Cardiac muscle cell (in vitro differentiated cells and primary cell): ENCODE measurements at places on chromosomes 2 and 18. TPM values are rescaled to one million over a fixed set of nuclear protein-coding genes. Genes with fewer than 3 reads are reported as not detected.

FBXO15 gene
- 4.6 and 6.7 TPM in 2 replicates for polyA plus RNA-seq

NPPC gene
- 0.39 and 0.91 TPM in 2 replicates for polyA plus RNA-seq

COLEC12 gene
- 69.0 and 78.7 TPM in 2 replicates for polyA plus RNA-seq

HOXD9 gene
- not detected in 2 replicates for polyA plus RNA-seq

FHOD3 gene
- 127 and 129 TPM in 2 replicates for polyA plus RNA-seq

FBXO41 gene
- polyA plus RNA-seq = 1.0 and 1.3 TPM in 2 replicates

SIGLEC15 gene
- 0.62 TPM in 1 of 2 replicates, not detected in the other for polyA plus RNA-seq

EIF2B4 gene
- 93.9 and 94.9 TPM in 2 replicates for polyA plus RNA-seq

RGPD4 gene
- not detected in 2 replicates for polyA plus RNA-seq

DNA sequence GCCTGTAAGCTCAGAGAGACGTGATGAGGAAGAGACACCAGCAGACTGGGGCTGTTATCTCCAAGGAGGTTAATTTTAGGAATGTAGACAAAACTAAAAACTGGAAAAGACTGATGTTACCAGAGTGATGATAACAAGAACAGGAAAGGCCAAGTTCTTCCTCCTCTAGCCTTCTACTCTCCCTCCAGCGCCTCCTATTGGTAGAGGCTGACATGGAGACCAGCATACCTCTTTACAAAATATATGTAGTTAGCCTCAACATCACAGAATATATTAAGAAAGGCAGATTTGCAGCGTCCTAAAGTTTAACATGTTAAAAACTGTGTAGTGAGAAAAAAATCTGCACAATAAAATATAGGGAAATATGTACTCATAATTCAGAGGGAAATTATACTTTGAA is 66.0 kb downstream of the TCF4 start:
- H3K4me3 ChIP-seq = no peak overlapping the region
- no peak for DNase-seq
- H3K36me3 ChIP-seq = no peaks in the 10 kb centered on the region
- H3K4me1 ChIP-seq = peaks cover 3% of the 10 kb centered on the region
- no peak overlapping the region for H3K27ac ChIP-seq

DNA sequence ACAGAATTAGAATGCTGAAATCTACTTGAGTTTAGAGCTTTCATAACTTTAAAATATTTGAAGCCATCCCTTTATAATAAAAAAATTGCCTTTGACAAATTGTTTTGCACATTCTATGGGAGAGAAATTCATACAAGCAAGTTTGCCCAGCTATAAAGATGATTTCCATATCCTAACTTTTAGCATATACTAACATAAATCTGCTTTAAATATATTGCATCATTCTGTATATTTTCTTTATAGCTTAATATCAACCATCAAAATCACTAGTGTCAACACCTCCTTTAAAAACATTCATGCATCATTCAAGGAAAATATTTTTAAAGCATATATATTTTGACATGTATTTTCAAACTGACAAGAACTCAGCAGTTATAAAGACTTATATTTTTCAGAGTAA is 49.9 kb downstream of the WDPCP start:
- H3K27me3 ChIP-seq = no peaks in the 10 kb centered on the region
- no peak for DNase-seq
- H3K27ac ChIP-seq = no peak overlapping the region
- no peaks in the 10 kb centered on the region for H3K4me1 ChIP-seq

- no peaks in the 10 kb centered on the region for H3K36me3 ChIP-seq
- H3K4me3 ChIP-seq = no peak overlapping the region
- no peaks in the 10 kb centered on the region for H3K27me3 ChIP-seq
- peaks cover 17% of the 10 kb centered on the region for H3K4me1 ChIP-seq
Measured at GRCh38 chr2:196330645-196331044, 159.3 kb upstream of the STK17B start.

GRCh38 chr2:68196120-68196716 is 38.5 kb downstream of the PNO1 start:
- H3K27me3 ChIP-seq = no peaks in the 10 kb centered on the region
- no peak overlapping the region for H3K4me3 ChIP-seq
- H3K36me3 ChIP-seq = no peaks in the 10 kb centered on the region

DNA sequence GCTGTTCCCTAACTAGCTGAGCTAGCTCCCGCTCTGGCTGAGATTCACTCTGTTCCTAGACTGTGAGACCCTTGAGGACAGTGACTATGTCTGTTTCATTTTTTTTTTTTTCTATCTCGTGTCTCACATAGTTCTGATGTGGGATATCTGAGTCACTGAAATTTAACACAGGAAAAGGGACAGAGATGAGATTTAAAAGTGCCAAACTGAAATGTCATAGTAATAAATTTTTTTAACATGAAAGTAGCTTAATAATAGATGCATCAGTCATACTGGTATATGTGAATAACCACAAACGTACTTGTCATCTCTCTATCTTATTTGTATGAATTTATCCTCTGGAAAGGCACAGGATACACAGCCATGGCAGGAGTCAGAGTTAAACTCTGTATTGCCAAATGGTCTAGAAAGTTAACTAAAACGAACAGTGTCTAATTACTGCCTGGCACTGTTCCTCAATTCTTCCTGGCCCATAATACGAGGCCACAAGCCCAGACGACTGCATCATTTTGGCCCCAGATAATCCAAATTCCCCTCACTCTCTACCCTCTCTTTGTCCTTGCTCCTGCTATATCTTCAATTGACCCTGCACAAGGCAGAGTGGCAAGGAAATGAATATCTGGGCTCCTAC is 87.5 kb downstream of the SATB2 start:
- H3K4me3 ChIP-seq = no peak overlapping the region
- H3K4me1 ChIP-seq = no peaks in the 10 kb centered on the region
- no peak overlapping the region for H3K27ac ChIP-seq

DNA sequence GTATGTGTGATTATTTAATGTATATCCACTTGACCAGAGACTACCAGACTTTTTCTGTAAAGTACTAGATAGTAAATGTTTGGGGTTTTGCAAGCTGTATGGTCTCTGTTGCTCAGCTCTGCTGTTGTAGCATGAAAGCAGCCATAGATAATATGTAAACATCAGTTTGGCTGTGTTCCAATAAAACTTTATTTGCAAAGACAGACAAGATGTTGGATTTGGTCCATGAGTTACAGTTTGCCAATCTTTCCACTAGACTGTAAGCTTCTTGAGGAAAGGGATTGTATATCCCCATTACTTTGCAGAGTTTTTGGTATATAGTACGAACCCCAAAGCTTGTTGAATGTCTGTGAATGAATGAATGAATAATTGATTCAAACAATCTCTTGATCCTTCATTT is 17.2 kb downstream of the REL start:
- no peaks in the 10 kb centered on the region for H3K4me1 ChIP-seq
- no peak overlapping the region for H3K27ac ChIP-seq
- no peak for DNase-seq
- peaks cover 30% of the 10 kb centered on the region for H3K36me3 ChIP-seq

DNA sequence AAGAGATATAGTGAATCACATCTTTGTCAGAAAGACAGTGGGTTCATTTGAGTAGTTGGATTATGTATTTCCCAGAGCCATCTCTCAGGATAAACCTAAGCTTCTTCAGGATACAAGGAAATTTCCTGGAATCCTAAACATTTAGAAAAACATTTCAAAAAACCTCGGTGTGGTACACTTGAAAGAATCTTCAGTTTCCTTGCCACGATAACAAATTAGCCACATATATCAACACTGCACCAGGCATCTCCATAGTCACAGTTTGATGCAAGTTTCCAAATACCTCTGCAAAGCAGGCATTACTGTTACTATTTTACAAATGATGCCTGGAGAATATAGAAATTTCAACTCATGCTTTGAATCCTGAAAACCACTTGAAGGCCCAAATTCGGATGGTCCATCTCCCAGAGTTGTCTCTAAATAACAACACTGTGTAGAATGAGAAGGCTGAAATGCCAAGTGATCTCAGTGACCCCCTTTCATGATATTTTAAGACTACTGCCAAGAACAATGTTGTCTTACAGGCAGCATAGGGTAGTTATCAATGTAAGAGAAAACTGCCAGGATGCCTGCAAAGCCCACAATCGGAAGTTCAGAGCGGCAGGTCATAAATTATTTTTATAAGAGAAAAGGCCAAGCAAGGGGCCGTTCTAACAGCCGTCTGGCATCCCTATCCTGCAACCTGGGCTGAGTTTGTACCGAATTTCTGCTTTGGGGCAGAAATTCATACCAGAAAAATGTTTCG is 307.9 kb downstream of the TXNL1 start:
- no peak overlapping the region for H3K27ac ChIP-seq
- no peaks in the 10 kb centered on the region for H3K27me3 ChIP-seq
- H3K4me1 ChIP-seq = peaks cover 6% of the 10 kb centered on the region
- H3K36me3 ChIP-seq = no peaks in the 10 kb centered on the region
- H3K4me3 ChIP-seq = no peak overlapping the region

GRCh38 chr18:49563701-49564517 is 2.1 kb downstream of the LIPG start:
- H3K4me3 ChIP-seq = no peak overlapping the region
- no peaks in the 10 kb centered on the region for H3K36me3 ChIP-seq
- H3K27me3 ChIP-seq = peaks cover 18% of the 10 kb centered on the region
- H3K27ac ChIP-seq = no peak overlapping the region
- no peak for DNase-seq

DNA sequence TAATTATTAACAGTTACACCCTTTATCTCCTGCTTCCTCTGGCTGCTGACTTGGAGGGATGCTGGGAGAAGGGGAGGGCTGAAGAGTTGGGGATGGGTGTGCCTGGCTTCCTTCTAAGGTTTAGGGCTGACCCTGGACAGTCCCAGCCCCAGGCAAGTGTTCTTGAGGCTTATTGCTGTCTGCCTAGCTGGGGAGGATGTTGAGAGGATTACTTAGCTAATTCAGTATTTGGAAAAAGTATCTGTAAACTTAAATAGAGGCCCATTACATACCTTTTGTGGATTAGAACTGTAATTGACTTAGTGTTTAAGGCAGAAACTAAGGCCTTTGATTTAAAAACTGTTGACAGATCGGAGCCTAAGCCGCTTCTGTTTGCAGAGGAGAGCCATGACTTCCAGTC is 67.6 kb downstream of the AGAP1 start:
- no peak overlapping the region for H3K27ac ChIP-seq
- peaks cover 23% of the 10 kb centered on the region for H3K4me1 ChIP-seq
- DNase-seq = no peak
- H3K36me3 ChIP-seq = no peaks in the 10 kb centered on the region
- H3K4me3 ChIP-seq = no peak overlapping the region

DNA sequence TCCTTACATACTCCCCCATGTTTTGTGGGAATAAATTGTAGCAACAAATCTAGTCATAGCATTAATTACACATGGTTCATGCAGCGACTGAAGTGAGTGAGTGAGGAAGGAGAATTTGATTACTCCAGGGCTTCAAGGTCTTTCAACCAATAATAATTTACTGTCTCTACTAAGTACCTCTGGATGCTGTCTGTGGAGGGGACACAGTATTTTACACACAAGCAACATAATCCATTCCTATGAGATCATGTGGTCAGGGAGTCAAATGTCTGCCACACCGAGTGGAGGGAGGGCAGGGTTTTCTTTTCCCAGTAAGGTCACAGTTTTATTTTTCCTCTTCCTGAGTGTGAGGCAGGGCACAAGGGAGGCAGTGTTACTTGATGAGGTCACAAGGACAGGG is 334.7 kb upstream of the CELF4 start:
- H3K27me3 ChIP-seq = no peaks in the 10 kb centered on the region
- no peaks in the 10 kb centered on the region for H3K36me3 ChIP-seq
- no peak for DNase-seq
- no peak overlapping the region for H3K4me3 ChIP-seq
- H3K27ac ChIP-seq = no peak overlapping the region

- H3K4me3 ChIP-seq = no peak overlapping the region
- H3K27ac ChIP-seq = no peak overlapping the region
- H3K27me3 ChIP-seq = no peaks in the 10 kb centered on the region
- no peak for DNase-seq
Measured at GRCh38 chr2:203719456-203720410, 13.3 kb downstream of the CD28 start.

- no peak overlapping the region for H3K4me3 ChIP-seq
- no peak overlapping the region for H3K27ac ChIP-seq
- H3K4me1 ChIP-seq = peaks cover 7% of the 10 kb centered on the region
- no peaks in the 10 kb centered on the region for H3K27me3 ChIP-seq
Measured at GRCh38 chr2:20496076-20496872, 49.4 kb downstream of the RHOB start.

GRCh38 chr2:215797676-215798075 is 215.7 kb downstream of the MREG start:
- no peak for DNase-seq
- no peaks in the 10 kb centered on the region for H3K36me3 ChIP-seq
- no peak overlapping the region for H3K27ac ChIP-seq

- peaks cover 2% of the 10 kb centered on the region for H3K4me1 ChIP-seq
- no peaks in the 10 kb centered on the region for H3K36me3 ChIP-seq
- no peak for DNase-seq
Measured at GRCh38 chr2:219695145-219695709, 67.8 kb downstream of the SLC4A3 start.

DNA sequence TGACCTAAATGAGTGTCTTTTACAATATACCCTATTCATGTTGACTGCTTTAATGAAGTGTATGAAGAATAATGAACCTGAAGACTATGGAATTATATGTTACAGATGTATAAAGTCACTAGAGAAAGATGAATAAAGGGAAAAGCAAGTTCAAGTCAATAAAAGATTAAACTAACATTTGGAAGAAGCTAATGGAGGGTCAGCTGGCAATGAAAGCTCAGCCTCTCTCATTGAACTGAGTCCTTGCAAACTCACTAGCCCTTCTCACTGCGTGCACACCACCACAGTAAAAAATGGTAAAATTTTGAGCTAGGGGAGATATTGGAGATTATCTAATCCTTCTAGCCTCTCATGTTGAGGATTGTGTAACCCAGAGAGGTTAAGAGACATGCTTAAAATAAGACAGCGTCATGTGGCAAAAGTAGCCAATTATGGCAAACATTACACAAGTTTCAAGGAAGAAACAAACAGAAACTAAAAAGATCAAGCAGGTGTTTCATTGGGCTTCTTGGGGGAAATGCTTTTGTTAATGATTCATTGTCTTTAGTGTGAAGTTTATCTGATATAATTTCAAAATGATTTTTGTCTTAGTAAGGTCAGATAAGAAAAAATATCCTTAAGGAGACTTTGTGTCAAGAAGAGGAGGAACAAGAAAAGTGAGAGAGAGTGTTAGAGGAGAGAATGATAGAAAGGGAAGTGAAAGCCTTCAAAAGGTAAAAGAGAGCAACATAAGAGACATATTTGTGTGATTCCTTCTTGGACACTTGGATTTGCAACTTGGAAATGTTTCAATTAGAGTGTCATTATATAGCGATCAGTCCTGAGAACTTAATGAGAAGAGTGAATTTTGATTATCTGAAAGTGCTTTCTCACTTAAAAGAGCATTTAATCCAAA is 893.7 kb upstream of the FAM98A start:
- H3K27ac ChIP-seq = no peak overlapping the region
- H3K36me3 ChIP-seq = no peaks in the 10 kb centered on the region
- DNase-seq = no peak
- H3K27me3 ChIP-seq = no peaks in the 10 kb centered on the region
